ENCODE measurements at places on chromosomes 4 and X.
A peak's percentile ranks its signal among the peaks of the same experiment; 100 is the strongest.

GRCh38 chrX:123917069-123917468, 44.4 kb upstream of the STAG2 start:
- DNase-seq, result no peak

- DNase-seq, result no peak
Observed at GRCh38 chr4:26342328-26343037, 21.7 kb downstream of the RBPJ start.

GRCh38 chr4:83618431-83618830, 82.5 kb downstream of the GPAT3 start:
- DNase-seq, result no peak

- DNase-seq, result no peak
Observed at GRCh38 chr4:2647403-2648158, 108.6 kb downstream of the TNIP2 start.

GRCh38 chr4:13365195-13365594, 118.9 kb downstream of the RAB28 start:
- DNase-seq, result no peak

DNA sequence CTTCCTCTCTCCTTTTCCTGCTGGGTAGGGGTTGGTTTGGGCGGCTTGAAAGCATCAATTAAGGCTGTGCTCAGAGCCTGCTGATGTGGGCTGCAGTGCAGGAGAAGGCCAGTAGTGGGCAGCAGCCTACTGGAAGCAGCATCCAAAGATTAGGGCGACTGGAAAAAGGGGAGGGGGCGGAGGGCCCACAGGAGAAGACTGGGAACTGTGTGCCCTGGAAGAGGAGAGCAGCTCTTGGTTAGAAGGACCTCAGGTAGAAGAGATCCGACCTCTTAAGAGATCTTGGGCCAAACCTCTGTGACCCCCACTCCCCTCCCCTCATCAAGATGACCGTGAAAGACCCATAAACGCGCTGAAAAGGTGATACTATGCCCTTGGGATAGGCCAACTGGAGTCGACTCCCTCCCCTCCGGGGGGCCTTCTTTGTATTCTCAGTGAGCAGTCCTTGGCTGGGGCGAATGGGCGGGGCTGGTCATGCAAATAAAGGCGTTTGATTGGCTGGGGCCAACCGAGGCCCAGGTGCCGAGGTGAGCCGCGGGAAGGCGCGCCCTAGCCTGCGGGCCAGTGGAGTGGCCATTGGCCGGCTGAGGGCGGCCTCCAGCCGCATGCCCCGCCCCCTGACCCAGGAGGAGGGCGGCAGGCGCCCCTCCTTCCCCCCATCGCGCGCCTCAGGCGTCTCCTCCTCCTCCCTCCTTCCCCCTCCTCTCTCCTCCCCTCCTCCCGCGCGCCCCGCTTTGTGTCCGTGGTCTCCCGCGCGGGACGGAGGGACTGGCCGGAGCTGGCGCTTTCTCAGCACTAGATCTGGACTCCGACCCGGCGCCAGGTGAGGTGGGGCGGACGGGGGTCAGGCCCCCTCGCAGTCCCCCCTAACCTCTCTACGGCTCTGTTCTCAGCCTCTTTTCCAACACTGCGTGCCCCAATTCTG, 10.1 kb downstream of the DLG3 start:
- peak; percentile 32 for DNase-seq

- DNase-seq, result no peak
Observed at GRCh38 chr4:21001490-21001889, 301.2 kb downstream of the PACRGL start.

- DNase-seq, result peak; percentile 25
Observed at GRCh38 chr4:48578132-48578968, 88.3 kb downstream of the ZAR1 start.

DNA sequence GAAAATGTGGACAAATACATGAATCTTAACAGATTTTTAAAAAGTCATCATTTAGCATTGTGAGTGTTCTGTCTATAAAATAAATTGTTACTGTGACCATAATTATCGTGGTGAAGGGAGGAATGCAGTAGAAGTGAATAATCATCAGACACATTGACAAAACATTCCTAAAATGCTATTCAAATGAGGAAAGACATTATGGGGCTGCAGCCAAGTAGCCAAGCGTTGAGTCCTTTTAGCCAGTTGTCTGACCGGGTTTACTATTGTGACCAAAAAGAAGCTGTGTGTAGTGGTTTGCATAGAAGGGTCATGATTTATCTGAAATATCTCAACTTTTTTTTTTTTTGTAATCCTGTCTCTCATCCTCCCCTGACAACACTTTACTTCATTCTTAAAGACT, 19.5 kb downstream of the WWC2 start:
- DNase-seq, result no peak

- no peak for DNase-seq
Observed at GRCh38 chr4:8393593-8394038, 46.9 kb downstream of the ACOX3 start.

GRCh38 chr4:155322782-155323181, 54.0 kb downstream of the MAP9 start:
- DNase-seq, result no peak

DNA sequence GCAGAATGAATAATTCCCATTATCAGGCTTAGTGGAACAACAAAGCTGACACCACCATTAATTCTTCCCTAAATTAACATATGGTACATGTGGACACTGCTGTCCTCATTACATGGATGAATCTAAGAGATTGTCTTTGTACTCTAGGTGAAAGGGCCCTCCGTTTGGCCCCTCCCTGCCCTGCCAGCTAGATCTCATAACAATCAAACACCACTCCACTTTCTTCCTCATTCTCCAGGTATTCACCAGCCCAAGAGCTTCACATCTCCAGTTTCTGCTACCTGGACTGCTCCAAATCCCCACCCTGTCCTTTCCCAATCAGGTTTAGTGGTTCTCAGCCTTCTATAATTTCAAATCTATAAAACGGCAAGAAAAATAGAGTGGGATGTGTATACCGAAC, 3.8 kb downstream of the HSD17B11 start:
- DNase-seq, result no peak

GRCh38 chrX:34657726-34658070, 613 bp upstream of the TMEM47 start:
- no peak for DNase-seq
